Epithelial cell of prostate (primary cell): ENCODE measurements at places on chromosomes 11 and 22.

DNA sequence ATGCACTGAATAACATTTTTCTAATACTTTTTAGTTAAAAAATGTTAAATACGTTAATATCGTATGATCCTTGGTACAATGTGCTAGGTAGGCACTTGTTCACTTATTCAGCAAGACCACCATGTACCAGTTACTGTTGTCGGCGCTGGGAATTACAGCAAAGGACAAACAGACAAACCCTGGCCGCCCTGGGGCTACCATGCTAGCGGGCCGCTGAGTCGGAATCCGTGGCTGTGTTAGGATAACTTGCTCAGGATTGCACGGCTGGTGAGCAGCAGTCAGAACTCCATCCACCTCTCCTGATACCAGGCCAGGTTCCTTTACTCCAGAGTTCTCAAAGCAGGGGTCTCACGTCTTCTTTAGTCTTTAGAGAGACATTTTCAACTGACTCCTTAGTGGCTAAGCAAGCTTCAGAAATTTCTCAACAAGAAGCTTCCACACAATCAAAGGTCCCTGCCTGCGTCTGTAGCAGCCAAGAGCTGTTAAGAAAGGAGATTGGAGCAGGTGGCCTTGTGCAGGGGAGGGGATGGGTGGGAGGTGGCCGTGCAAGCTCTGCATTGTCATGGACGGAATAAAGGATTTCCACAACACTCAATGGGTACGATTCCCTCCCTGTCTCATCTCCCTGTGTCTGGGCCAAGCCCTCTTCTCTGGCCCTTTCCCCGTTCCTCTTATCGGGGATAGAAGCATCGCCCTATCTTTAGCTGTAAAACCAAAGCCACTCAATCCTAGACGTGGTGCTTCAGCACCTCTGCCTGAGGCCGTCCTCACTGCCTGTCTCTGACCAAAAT lies 39.8 kb upstream of the NNMT start:
- DNase-seq, result no peak

GRCh38 chr11:91082255-91082654 lies 859.4 kb upstream of the CHORDC1 start:
- DNase-seq, result no peak

DNA sequence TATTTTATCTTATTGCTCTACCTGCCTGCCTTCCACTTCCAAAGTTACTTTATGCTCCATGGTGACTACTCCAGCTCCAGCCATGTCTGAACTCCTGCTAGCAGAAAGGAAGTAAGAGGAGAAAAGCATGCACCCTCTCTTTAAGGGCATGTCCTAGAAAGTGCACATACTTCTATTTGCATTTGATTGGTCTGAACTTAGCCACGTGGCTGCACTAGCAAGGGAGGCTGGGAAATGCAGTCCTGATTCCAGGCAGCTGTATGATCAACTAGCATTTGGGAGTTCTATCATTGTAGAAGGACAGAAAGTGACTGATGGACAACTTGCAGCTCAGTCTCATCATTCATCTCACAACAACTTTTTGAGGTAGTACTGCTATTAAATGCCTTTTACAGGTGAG lies 515.7 kb downstream of the BUD13 start:
- no peak for DNase-seq

- no peak for DNase-seq
These were observed 145.0 kb downstream of the CCDC34 start for GRCh38 chr11:27217948-27218420.

DNA sequence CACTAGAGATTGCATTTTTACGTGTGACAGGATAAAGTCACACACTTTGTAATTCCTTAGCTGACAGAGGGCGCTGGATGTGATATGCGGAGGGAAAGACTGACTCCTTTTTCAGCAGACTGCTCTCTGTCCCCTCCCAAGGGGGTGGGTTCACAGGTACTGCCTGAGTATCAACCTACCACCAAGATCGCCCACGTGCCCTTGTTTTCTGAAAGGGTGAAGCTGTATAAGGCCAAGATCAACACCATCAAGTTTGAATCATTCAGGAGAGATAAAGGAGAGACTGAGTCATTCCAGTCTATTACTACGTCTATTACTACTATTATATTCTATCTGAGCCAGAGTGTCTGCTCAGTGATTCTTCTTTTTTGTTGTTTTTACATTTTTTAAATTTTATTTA lies 30.7 kb downstream of the BUD13 start:
- no peak for DNase-seq

GRCh38 chr11:128719556-128719824 lies 25.6 kb downstream of the FLI1 start:
- no peak for DNase-seq

DNA sequence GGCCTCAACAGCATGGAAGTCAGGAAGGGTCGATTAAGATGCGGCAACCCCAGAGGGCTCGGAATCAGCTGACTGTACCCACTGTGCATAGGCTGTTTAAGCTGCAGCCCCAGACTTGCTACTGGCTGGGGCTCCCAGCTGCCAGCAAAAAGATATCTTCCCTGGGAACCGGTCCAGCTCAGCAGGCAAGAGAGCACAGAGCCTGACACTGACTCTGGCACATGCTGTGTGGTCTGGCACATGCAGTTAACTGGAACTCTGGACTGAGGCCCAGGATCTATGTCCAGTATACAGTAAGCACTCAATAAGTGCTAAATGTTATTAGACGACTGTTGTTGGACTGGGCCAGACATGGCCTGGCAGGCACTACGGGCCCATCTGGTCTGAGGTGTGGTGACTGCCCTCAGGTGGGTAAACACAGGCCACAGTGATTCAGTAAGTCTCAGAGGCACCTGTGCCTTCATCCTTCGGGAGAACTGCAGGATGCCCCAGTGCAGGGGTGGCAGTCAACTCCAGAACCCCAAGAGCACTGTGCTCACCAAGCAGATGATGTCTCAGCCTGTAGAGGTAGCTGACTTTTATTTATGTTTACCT lies 87.6 kb downstream of the LARGE1 start:
- DNase-seq, result no peak

DNA sequence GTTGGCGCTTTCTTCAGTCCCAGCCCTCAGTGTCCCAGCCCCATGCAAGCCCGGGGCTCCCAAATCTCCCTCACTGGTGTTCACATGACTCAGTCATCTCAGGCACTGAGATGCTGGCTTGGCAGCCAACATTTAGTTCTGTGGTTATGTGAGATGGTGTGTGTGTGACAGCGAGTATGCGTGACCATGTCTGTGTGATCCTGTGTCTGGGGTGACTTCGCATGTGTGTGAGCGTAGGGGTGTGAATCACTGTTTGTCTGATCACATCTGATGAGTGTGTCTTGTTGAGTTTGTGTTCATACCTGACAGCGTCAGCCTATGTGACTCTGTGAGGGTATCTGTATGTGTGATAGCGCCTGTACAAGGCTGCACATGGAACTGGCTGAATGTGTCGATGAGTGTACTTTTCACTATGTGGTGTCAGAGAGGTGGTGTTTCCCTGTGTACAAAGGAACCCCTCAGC lies 16.2 kb downstream of the CREB3L1 start:
- DNase-seq, result no peak

DNA sequence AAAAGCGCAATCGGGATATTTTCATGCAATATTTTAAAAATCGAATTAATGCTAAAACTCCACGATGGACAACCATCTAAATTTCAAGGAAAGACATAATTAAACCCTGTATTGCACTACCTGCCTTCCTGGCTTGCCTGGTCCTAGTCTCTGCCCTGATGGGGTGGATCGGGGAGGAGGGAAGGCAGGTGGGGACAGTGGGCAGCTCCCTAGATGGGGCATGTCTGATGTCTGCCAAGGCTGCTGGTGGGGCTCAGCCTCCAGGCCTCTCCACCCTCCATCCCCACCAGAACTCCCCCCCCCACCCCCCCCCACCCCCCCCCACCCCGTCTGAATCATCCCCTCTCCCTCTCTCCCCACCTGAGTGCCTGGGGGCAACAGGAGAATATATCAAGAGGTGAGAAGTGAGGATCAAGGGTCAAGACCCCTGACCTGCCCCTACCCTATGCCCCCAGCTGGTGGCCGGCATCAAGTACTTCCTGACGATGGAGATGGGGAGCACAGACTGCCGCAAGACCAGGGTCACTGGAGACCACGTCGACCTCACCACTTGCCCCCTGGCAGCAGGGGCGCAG lies 650 bp downstream of the CST6 start:
- no peak for DNase-seq

GRCh38 chr11:4464216-4465159 lies 15.4 kb downstream of the OR52K2 start:
- DNase-seq, result peak; percentile 14

GRCh38 chr11:61545341-61545740 lies 35.5 kb downstream of the SYT7 start:
- no peak for DNase-seq
